Stimulated activated CD8-positive, alpha-beta memory T cell treated with anti-CD3 and anti-CD28 coated beads, Interleukin-4, amount 100 ng/mL, for 4 hours (primary cell): ENCODE measurements at places on chromosomes 3 and 15.

- no peak for DNase-seq
Observed at GRCh38 chr3:81270603-81271379, 490.7 kb downstream of the GBE1 start.

DNA sequence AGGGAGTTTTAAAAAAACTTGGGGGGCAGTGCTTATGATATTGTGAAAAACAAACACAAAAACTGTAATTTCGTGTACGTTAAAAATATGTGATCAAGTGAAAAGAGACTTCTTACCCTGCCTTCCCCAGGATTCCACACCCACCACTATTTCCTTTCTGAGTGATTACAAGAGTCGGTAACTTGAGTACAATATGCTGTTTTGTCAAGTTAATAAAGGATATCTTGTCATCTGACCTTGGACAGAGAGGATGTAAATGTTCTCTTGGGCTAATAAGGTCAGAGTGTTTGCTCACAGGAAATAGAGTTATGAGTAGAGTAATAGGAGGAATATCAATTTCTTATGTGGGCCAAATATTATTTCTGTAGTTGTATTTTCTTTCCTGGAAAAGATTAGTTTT lies 68.1 kb downstream of the NOX5 start:
- DNase-seq: no peak

DNA sequence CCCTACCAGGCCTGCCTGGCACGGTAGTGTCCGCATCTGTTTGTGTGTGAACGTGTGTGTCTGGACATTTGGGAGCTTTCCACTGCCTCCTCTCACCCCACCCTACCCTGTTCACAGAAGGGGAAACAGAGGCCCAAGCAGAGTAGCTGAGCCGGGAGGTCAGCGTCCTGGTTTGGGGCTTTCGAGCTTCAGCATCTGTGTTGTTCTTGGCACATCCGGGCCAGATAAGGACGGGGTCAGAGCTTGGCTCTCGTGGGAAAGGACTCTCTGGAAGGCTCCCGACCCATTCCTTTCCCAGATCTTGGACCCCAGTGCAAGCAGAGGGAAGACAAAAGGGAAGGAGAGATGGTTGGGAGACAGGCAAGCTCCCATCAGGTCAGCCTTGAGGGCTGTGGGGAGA lies 6.3 kb upstream of the PTH1R start:
- no peak for DNase-seq

GRCh38 chr15:74470631-74471395 lies 9.9 kb upstream of the UBL7 start:
- no peak for DNase-seq

DNA sequence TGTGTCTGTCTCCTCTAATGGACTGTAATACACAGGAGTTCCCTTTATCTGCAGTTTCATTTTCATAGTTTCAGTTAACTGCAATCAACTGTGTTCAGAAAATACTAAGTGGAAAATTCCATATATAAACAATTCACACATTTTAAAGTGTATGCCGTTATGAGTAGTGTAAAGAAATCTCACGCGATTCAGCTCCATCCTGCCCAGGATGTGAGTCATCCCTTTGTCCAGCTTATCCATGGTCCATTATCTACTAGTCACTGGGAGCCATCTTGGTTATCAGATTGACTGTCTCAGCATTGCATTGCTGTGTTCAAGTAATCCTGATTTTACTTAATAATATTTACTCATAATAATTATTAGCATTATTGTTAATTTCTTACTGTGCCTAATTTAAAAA lies 14.5 kb downstream of the ZPLD1 start:
- no peak for DNase-seq

GRCh38 chr3:47622671-47623461 lies 44.2 kb upstream of the CSPG5 start:
- no peak for DNase-seq

GRCh38 chr3:12427551-12427950 lies 56.7 kb upstream of the TSEN2 start:
- no peak for DNase-seq

DNA sequence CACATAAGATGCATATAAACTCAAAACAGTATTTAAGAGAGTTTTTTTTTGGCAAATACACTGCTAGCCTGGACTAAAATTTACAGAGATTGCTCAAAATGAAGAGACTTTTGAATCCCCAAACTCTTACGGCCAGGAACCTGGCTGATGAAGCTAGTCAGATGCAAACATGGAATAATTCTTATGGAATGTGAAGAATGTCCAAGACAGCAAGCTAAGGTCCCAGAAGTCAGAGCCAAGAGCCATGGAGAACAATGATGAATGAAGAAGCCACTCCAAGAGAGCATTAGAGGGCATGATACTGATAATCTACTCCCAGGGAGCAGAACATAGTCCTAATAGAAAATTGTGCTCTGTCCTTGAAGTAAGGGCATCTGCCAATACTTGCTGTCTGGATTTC lies 705.5 kb downstream of the DIPK2A start:
- DNase-seq: no peak
